Neural progenitor cell (in vitro differentiated cells): ENCODE measurements at places on chromosomes 4 and X.

GRCh38 chr4:144715230-144715629, 69.3 kb downstream of the HHIP start:
- DNase-seq, result no peak

- DNase-seq, result no peak
These were observed 1.8 kb downstream of the ODAPH start for GRCh38 chr4:75557696-75558095.

DNA sequence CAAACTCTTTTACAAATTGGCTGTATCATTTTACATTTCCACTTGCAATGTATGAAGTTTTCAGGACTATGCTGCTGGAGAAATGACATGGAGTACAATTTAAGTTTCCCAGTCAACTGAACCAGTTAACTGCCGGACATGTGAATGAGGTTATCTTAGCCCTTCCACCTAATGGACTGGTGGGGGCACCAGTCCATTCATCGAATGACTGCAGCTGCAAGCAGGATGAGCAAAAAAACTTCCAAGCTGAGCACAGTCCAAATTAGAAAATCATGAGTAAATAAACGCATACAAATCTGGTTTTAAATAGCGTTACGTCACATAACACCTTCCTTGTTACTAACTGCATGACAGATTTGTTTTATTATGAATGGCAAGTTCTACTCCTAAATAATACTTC, 1131.5 kb downstream of the PCDH18 start:
- peak; percentile 54 for DNase-seq

DNA sequence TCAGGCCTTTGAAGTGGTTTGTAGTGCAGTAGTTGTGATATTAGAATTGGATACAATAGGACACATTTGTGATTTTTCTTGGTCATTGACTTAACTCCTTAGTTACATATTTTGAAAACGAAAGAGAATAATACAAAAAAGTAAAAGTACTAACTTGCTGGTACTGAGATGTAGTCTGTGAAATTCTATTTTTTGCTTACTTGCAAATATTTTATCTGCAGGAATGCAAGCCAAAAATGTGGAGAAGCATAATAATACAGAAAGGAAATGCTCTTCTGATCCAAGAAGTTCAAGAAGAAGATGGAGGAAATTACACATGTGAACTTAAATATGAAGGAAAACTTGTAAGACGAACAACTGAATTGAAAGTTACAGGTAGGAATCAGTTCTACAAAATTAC, 46.7 kb upstream of the TEX13A start:
- no peak for DNase-seq

DNA sequence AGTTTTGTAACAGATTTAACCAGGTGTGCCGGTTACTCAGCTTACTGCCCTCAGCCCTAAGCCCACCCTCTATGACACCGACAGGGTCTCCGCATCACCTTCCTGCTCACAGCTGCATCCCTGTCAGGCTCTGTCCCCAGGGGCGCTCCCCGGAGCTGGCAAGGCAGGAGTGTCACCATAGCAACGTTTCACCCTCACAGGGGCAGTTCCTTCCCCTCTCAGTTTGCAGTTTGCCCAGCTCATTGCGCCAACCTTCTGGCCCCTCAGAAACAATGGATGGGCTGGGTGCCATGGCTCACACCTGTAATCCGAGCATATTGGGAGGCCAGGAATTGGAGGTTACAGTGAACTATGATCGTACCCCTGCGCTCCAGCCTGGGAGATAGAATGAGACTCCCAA, 42.6 kb downstream of the RGS12 start:
- no peak for DNase-seq

GRCh38 chr4:1237981-1238675, 10.8 kb downstream of the CTBP1 start:
- DNase-seq, result no peak

DNA sequence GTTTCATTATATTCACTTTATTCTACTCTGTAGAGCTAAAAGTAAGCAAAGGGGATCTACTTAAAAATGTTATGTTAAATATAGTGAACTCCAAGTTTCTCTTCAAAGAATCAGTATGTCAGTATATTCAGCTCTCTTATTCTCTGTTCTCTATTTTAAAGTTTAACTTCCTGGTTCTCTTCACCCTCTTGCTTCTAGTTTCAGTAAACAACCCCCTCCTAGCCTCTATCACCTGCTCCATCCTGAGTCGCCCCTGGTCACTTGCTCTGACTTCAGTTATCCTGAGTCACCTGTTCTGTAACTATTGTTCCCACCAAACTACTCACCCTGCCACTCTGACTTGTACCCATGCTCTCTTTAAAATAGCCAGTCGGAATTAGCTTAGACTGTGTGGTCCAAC, 180.9 kb upstream of the AADAT start:
- no peak for DNase-seq

- DNase-seq, result no peak
These were observed 11.3 kb downstream of the SMIM10L2A start for GRCh38 chrX:135432881-135433521.

- peak; percentile 95 for DNase-seq
These were observed 47.5 kb downstream of the MAGEA1 start for GRCh38 chrX:153226344-153227185.

DNA sequence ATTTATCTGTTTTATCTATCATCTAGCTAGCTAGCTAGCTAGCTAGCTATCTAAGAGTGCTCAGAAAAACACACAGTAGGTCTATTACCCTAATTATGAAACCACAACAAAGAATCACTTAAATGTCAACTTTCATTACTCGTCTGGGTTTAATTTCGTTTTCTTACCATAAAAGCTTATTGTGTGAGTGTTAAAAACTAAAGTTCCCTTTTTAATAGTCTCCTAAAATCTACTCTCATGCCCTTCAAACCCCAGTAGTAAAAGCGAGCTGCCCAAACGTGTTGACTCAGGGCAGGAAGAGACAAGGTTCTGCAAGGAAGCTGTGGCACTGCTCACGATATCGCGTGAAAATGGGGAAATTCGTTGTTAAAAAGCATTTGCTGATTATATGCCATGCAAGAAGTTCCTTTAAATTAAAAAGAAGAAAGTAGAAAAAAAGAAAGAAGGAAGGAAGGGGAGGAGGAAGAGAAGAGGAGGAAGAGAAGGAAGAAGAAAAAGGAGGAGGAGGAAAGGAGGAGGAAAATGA, 595 bp downstream of the MBNL3 start:
- DNase-seq, result no peak

- no peak for DNase-seq
These were observed 25.1 kb downstream of the ARL13A start for GRCh38 chrX:100994352-100995281.

DNA sequence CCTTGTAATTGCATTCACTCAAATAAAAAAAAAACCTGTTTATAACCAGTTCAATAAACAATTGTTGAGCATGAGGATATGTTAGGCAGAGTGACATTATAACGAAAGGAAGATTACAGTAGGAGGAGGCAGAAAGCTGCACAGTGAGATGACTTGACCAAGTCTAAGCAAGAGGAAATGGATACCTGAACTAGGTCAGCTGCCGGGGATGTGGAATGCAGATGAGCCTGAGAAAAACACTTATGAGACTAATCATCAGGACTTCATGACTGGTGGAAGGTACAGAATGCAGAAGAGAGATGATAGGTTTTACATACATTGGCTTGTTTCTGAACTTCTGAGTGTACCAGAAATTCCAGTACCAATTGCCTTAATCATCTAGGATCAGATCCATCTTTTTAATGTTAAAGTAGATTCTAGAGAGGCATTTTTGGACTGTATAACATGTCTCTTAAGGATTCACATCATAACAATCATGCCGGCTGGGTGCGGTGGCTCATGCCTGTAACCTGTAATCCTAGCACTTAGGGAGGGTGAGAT, 208.1 kb upstream of the PPP3CA start:
- DNase-seq, result no peak

DNA sequence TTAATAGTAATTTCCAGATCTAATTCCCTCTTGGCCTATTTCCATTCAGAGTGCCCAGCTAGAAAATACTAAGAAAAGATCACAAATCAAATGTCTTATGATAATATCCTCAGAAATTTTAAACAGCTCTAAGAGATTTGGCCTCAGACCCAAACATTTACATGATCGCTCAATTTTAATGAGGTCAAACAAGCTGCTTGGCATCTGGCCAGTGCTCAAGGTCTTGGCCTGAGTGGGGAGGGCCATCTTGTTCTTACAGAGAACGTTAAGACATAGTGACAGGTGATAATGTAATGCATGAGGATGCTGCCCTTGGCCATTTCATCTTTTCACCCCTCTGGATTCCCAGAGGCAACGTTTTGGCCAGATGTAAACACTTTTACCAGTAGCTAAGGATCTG, 159.2 kb upstream of the SLC7A11 start:
- no peak for DNase-seq

DNA sequence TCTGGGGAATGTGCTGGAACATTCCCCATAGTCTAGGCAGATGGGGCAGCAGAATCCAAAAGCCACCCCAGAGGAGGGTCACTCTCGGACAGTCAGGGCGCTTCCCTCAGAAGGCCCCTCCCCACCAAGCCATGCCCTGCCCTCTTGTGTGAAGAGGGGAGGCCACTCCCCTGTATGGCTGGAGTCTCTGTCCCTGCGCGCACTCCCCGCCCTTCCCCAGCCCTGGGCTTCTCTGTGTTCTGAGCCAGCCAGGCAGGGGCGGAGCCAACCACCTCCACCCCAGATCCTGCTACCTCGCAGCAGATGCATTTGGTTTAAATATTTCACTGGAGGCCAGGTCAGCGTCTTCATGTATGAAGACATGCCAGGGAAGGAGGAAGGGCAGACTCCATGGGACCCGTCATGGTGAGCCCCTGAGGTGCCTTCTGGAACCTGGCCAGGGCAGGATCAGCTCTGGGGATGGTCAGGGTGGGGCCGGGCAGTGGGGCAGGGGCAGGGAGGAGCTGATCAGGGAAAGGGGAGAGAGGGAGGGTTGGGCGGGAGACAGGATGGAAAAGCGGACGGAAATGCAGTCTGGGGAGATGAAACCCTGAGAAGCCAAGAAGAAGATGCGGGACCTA, 107.3 kb downstream of the ADRA2C start:
- peak; percentile 76 for DNase-seq

DNA sequence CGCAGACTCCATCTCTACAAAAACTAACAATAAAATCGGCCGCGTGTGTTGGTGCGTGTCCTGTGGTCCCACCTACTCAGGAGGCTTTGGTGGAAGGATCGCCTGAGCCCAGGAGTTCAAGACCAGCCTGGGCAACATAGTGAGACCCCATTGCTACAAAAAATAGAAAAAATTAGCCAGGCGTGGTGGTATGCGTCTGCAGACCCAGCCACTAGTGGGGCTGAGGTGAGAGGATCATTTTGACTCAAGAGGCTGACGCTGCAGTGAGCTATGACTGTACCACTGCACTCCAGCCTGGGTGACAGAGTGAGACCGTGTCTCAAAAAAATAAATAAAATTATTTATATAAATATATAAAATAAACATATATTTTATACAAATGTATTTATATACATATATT, 22.3 kb downstream of the ASMTL start:
- no peak for DNase-seq

GRCh38 chr4:100311181-100311580, 120.9 kb upstream of the DDIT4L start:
- DNase-seq, result peak; percentile 7

- no peak for DNase-seq
These were observed 10.5 kb upstream of the GNPDA2 start for GRCh38 chr4:44736900-44737299.

GRCh38 chrX:74505437-74505836, 84.1 kb downstream of the SLC16A2 start:
- DNase-seq, result peak; percentile 9

DNA sequence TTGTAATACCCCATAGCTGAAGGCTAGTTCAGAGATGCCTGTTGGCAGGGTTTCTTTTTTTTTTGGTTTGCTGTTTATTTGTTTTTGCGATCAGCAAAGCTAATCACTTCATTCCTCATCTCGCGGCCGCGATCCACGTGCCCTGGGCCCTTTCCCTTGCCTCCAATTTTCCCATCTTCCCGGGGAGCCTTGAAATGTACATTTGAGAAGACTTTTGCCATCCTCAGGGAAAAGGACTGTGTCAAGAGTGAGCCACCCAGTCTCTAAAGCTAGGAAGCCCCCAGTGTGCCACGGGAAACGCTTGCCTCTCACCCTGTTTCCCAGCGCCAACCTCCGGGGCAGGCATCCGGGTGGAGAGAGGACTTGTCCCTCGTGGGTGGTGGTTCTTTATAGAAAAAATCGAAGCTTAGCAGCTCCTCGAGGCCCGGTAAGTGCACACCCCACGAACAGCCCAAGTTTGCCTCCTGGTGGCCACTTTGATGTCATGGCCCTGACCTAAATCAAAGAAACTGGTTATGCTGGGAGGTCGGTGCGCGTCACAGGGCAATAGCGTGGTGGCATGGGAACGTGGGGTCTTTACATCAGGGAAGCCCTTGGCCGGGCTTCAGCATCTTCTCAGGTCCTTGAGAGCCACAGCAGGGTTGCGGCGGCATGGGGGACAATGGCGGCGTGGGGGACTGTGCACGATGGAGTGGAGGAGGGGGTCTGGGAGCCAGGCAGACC, 42.0 kb downstream of the MAP7D3 start:
- peak; percentile 44 for DNase-seq

GRCh38 chr4:110112056-110112455, 86.4 kb downstream of the ELOVL6 start:
- no peak for DNase-seq

DNA sequence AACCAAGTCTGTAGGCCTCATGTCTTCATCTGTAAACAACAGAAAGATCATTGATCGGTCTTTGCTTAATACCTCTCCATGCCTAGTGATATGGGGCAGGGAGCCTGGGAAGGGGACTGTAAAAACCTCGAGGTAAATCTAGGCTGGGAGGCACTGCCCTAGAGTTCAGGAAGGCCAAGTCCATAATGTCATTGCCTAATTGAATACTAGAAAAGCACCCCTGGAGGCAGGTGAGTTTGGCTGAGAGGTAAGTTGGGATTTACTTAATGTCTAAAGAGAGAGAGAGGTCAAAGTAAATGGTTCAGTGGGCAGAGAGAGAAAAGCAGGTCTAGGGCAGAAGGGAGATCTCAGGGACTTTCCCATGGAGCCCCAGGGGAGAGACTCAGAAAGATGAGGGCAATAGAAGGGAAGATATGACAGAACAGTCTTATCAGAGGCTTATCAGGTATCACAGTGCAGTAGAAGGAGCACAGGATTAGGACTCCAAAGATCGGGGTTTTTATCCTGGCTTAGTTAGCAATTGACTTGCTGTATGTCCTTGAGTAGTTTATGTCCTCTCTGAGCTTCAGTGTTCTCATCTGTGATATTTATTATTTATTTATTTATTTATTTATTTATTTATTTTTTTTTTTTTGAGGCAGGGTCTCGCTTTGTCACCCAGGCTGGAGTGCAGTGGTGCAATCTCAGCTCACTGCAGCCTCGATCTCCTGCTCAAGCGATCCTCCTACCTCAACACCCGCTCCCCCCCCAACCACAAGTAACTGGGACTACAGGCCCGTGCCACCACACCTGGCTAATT, 85.2 kb downstream of the SLC16A2 start:
- no peak for DNase-seq

- DNase-seq, result no peak
These were observed 156.6 kb downstream of the CAMK2D start for GRCh38 chr4:113604955-113605354.

DNA sequence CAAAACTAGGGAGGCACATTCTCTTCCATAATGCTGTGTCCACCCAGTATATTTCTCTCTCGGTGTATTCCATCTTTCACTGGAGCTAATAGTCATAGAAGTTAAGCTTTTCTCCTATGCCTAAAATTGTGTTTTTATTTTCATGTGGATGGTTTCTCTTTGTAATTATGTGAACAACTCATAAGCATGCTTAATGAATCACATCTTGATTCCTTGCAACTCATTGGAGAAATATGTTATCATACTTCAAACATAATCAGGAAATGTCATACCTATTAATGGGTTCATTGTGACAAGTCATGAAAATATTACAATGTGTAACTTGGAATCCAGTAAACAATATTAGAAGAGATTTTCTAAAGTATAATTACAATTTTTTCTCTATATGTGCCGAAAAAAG, 186.3 kb downstream of the SLC7A11 start:
- no peak for DNase-seq
